ENCODE measurements at places on chromosomes 1 and 21.
A peak's percentile ranks its signal among the peaks of the same experiment; 100 is the strongest.

DNA sequence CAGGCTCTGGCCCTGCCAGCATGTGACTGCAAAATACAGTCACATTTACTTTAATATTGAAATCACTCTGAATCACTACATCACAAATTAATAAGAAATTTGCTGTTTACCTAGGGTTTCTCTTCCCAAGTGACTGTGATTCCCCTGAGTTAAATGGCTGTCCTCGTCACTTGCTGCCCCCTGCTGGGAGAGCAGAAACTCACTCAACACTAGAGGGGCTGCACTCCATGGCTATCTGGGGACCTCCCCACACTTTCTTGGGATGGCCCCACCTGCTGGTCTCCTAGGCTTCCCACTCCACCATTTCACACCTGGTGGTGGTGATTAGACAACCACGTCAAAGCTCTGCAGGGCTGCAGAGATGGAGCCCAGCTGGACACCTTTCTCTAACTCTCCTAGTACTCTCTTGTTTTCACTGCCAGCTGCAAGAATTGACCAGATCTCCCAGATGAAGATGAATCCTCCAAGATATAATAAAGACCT, 63.4 kb downstream of the CD2 start:
- peak; percentile 46 for DNase-seq

- no peak for DNase-seq
These were observed 12.5 kb upstream of the ABCB10 start for GRCh38 chr1:229570891-229571516.

DNA sequence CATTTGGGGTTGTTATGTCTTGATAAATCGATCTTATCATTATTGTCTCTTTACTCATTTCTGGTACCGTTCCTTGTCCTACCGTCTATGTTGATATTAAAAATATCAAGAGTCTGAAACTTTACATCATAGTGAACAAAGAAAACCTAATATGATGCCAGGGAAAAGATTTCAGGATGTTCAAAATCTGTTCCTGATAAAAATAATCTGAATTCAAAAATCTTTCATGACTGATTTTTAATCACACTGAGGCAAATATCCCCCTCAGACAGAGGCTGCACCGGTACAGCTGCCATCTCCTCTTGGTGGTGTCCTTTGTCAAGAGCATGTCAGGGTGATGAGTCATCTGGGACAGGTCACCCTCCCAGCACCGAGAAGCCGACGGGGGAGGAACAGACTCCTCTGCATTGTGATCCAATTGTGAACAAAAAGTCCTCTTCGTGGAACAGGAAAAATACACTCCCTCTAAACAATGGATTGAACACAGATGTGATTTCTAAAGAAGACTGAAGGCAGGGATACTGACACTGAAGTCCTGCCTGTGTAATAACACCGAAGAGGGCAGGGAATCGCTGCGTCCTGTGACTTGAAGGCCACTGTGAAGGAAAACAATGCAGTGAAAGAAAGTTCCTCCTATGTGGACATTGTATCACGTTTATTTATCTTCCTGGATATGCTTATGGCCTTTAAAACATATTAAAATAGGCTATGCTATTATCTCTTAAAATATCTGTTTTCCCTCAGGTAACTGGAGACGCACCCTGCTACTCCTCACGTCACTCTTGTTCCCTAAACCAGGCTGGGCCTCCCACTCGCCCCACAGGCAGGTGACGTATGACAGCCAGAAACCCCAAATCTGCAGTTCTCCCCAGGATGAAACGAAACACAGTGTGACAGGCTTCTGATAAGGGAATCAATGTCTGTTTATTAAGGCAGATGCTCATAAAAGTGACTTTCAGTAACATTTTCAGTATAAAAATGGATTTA, 4.3 kb upstream of the SPATC1L start:
- no peak for DNase-seq

DNA sequence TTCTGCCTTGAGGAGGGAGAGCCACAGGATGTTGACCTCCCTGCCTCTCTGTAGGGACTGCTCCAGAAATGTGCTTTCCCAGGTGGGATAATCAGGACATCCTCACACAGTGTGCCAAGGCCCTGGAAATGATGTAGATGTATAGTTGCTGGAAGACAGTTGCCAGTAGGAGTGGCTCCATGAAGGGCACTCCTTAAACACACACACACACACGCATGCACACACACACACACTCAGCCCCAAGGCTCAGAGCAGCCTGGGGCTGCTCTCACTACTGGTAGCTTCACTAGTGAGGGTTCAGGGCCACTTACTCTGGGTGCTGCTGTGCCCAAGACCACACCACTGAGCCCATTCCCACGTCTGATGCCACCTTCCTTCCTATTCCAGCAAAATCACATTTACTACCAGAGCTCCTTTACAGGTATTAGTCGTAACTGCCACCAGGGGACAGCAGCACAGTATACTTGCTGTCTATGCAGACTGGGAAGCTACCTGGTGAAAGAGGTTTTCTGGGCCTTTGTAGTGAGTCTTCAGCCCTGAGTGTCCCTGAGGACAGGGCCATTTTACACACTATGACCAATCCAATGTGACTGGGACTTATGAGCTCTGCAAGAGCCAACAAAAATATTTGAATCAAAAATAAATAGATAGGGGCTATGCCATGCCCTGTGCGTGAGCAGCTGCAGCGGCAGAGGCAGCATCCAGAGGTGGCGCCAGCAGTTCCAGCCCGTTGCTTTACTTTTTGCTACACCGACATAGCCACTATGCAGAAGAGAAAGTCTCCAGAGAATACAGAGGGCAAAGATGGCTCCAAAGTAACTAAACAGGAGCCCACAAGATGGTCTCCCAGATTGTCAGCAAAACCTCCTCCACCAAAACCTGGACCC, 15.0 kb downstream of the CRNN start:
- DNase-seq: no peak

GRCh38 chr1:4594286-4594991, 60.0 kb upstream of the AJAP1 start:
- DNase-seq: no peak
